ENCODE measurements at places on chromosomes 3 and 15. TPM values are rescaled to one million over a fixed set of nuclear protein-coding genes. Genes with fewer than 3 reads are reported as not detected.

Gene MKRN2OS
- total RNA-seq, result not detected

Gene TRPM1
- total RNA-seq, result 0.81 TPM

Gene KATNBL1
- total RNA-seq, result 48.5 TPM

Gene GATM
- total RNA-seq, result not detected

Gene SLC6A1
- total RNA-seq, result not detected

Gene SCG3
- 0.25 TPM for total RNA-seq

Gene ASB7
- total RNA-seq, result 22.5 TPM

Gene RPSA
- 1,160 TPM for total RNA-seq

Gene CCDC13
- 0.57 TPM for total RNA-seq

Gene EXD1
- not detected for total RNA-seq

Gene PLSCR2
- total RNA-seq, result 0.31 TPM

Gene ITPR1
- total RNA-seq, result 58.8 TPM

Gene ATP8B4
- total RNA-seq, result not detected

Gene SPATA12
- 0.13 TPM for total RNA-seq

Gene GOLGA8Q
- 0.76 TPM for total RNA-seq

Gene CILP
- total RNA-seq, result not detected

Gene LRRIQ4
- total RNA-seq, result not detected

Gene CCDC33
- total RNA-seq, result not detected

Gene LEKR1
- total RNA-seq, result 0.49 TPM

Gene ATP10A
- total RNA-seq, result 0.49 TPM

Gene ZDHHC23
- 2.6 TPM for total RNA-seq

Gene CPN2
- not detected for total RNA-seq

Gene VWA5B2
- total RNA-seq, result 0.13 TPM

Gene ACOX2
- total RNA-seq, result 4.9 TPM

Gene WNT5A
- 3.7 TPM for total RNA-seq

Gene EIF1B
- total RNA-seq, result 15.8 TPM

Gene CLSTN2
- 1.5 TPM for total RNA-seq

All from bladder microvascular endothelial cell (primary cell).